A549 treated with ZK216348 at 1 μM for 4 hours (cell line): ENCODE measurements at places on chromosomes 1 and 21. TPM values are rescaled to one million over a fixed set of nuclear protein-coding genes. Genes with fewer than 3 reads are reported as not detected.

KCNN3 gene
- total RNA-seq = 0.01 to 0.09 TPM (median 0.07 TPM) in 4 of 5 replicates, not detected in the other

IL12RB2 gene
- 0.04 TPM in 1 of 5 replicates, not detected in the others for total RNA-seq

DMRTA2 gene
- 0.09 to 0.22 TPM (median 0.18 TPM) in 5 replicates for total RNA-seq

TCHHL1 gene
- total RNA-seq = not detected in 5 replicates

NEXN gene
- 5.0 to 15.4 TPM (median 7.0 TPM) in 5 replicates for total RNA-seq

TOMM20 gene
- total RNA-seq = 85.6 to 124 TPM (median 106 TPM) in 5 replicates

TNFAIP8L2 gene
- not detected in 5 replicates for total RNA-seq

DYRK3 gene
- 8.1 to 10.1 TPM (median 9.3 TPM) in 5 replicates for total RNA-seq

PTGFR gene
- not detected in 5 replicates for total RNA-seq

KHDC4 gene
- total RNA-seq = 16.3 to 26.8 TPM (median 24.5 TPM) in 5 replicates
